ENCODE measurements at places on chromosomes 2 and 18.

- DNase-seq: peak; percentile 24
Measured at GRCh38 chr2:165698444-165698884, 95.6 kb downstream of the GALNT3 start.

DNA sequence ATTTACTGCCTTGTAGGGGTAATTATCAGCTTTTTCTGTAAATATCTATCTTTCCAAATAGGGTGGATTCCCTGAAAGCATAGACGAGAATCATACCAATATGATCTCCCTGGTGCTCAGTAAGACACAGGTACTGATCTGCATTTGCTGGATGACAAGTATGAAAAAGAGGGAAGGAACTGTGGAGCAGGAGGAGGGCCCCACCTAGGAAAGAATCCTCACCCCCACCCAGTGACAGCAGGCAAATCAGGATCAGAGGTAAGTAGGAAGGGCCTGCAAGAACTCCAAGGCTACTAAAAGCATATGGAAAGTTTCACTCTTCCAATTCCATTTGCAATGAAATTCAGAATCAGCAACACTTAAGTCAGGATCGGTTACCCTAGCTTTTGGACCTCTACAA lies 42.3 kb downstream of the METTL8 start:
- DNase-seq: no peak

DNA sequence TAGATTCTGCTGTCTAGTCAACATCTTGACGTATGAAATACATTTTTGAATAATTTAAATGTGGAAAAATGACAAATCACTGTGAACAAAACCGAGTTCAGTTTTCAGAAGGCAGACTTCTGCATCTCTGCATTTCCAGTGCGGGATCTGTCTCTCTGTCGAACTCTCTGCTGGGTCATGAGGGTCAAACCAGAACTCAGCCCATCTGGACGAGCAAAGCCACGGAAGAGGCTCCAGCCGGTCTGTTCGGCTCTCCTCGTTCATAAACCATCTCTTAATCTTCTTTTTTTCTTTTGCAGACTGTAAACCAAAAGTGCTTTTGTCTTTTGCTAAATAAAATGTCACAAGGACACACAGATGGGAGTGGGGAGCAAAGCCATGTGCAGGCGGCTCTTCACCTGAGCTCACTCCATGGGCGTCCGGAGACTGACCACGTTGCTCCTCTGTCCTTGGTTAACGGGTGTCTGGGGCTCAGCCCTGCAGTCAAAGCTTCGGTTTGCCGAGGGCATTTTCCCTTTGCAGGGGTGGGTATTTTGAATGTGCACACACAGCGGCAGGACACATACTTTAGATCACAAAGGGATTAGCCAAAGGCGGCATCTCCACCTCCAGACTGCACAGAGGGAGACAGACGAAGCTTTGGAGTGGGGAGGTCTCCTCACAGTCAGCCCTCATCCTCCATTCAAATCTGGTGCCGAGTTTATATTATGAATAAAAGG lies 737.9 kb upstream of the SALL3 start:
- no peak for DNase-seq

GRCh38 chr2:236014408-236015131 lies 153.6 kb downstream of the GBX2 start:
- no peak for DNase-seq

DNA sequence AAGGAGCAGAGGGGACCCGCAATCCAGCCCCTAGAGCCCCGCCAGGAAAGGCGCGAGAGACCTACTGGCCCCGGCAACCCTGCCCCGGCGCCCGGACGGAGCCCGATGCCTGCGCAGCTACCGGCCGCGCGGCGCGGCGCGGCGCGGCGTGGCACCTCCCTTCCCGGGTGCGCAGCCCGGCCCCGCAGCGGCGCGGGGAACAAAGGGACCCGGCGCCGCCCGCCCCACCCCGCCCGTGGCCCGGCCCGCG lies 307 bp downstream of the CDH2 start:
- DNase-seq: no peak

- no peak for DNase-seq
Measured at GRCh38 chr2:213149294-213149875, 2.0 kb downstream of the IKZF2 start.
